Stimulated activated CD4-positive, alpha-beta T cell treated with anti-CD3 and anti-CD28 coated beads, TNF-alpha, amount 100 ng/mL, for 1 hour (primary cell): ENCODE measurements at places on chromosomes 3 and 15.

GRCh38 chr3:15779111-15779510, 18.7 kb downstream of the ANKRD28 start:
- no peak for DNase-seq

DNA sequence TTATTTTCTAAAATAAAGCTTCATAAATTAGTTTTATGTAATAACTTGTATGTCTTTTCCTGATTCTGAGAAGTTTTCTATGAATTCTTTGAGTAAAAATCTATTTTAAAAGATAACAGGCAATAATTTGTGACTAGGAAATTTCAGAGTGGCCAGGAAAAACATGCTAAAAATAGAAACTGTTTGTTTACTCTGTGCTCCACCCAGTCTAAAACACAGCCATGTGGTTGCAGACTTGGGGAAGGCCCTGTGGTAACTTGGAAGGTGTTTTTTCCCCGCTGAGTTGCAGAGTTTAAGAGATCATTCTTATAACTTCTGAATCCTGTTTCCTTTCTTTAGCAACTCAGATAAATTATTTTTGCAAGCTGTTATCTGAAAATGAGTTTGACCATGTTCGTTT, 21.9 kb downstream of the PLCL2 start:
- no peak for DNase-seq

DNA sequence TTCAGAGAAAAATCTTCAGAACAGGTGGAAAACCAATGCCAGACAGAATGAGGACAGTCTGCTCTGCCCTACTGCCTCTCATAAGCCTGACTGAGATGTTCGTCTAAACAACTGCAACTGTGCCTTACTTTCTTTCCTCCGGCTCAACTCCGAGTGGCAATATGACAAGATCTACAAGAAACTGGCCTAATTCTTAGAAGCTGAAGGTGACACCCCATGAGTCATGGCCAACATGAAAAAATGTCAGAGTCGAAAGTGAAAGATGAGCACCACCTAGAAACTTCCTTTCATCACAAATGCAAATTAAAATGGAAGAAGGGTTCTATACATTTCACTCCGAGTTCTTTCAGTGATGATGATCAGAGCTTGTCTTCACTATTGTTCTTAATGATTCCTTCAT, 12.9 kb downstream of the PCYT1A start:
- DNase-seq, result peak; percentile 19

DNA sequence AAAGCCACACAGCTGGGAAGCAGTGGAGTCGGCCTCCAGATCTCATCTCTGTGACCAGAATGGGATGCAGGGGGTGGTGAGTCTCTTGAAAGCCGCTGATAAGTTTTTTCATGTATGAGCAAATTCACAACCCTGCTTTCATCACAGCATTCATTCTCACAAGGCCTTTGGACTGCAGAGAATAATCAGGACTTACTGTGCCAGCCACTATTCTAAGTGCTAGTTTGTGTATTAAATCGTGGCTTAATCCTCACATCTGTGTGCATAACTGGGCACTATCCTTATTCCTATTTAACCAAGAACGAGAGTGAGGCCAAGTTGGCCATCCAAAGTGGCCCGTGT, 64.2 kb upstream of the POLG start:
- DNase-seq, result no peak

DNA sequence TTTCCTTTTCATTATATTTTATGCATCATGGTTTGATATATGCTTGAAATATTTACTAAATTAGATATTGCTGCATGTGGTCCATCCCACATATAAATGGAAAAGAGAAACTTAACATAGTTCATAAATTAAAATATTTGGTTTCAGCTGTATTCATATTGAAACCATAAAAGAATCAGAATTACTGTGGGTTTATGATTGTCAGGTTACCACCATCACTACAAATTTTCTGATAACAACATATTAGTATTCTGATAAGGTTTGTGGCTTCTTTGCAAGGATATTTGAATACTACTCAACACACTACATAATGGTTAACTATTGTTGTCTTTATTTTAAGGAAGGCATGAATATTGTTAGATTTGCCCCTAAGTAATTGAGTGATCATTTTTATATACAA, 235.5 kb downstream of the UBE2E2 start:
- DNase-seq, result no peak

DNA sequence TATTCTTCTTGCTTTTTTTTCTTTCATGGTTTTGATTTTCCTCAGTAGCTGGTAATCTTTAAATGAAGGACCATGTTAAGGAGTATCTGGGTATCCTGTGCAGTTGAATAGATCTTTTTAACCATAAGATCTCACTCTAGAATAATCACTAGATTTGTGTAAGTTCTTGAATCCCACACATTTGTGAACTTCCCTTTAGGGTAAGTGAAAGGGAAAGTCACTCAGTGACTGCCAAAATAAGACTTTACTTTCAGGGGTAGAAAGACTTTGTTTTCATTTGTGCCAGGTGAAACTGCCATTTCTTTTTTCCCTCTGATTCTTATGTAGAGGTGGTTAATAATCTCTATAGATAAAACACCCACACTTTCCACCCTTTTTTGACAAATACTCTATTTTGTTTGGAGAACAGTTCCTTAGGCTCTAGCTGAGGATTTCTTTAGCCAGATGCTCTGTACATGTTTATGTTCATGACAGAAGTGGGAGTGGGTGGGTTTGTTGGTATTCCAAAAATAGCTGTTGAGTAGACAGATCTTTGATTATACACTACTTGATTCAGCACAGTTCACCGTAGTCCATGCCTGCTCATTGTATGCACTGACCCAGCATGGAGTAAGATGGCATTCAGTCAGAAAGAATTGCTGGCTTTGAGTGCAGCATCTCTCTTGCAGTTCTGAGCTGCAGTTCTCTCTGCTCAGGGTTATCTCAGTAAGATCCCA, 28.5 kb downstream of the LRRC49 start:
- no peak for DNase-seq

GRCh38 chr15:58229297-58229768, 91.2 kb downstream of the AQP9 start:
- no peak for DNase-seq

DNA sequence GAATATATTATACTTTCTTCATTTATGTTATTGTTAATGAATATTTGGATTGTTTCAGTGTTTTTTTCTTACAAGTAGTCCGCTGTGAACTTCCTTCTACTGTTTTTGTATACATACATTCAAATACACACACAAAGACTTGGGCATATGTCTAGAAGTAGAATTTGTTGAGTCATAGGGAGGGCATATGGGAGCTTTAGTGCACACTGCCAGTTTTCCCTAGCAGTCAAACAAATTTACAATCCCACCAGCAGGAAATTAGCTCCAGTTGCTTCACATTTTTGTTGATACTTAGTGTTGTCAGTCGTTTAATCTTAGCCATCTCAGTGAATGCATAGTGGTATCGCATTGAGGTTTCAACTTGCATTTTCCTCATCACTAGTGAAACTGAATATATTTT, 492.3 kb downstream of the DIPK2A start:
- no peak for DNase-seq

DNA sequence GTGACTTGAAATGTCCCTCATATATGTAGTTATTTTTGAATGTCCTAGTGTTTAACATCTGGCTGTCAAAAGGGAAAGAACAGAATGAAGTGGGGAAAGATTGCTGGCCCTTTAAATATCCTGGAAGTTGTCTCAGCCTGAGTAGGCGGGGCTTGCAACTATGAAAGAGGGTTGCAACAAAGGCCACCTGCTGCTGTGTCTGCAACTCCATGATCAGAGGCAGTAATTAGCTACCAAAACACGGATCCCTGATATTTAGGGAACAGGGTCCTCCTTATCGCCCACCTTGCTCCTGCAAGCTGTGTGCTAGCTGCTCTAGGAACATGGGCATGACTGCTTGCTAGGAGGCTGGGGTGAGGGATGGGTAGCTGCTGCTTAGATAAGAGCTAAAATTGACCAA, 100.2 kb upstream of the CFAP20DC start:
- DNase-seq, result no peak

GRCh38 chr15:38514601-38515000, 50.0 kb downstream of the RASGRP1 start:
- DNase-seq, result no peak

- DNase-seq, result no peak
Observed at GRCh38 chr15:92028389-92028724, 174.8 kb downstream of the SLCO3A1 start.
